ENCODE measurements at places on chromosomes 3 and 15.

- no peak for DNase-seq
Observed at GRCh38 chr3:78402720-78403119, 1362.8 kb downstream of the ROBO2 start.

- no peak for DNase-seq
Observed at GRCh38 chr3:140146668-140147067, 211.7 kb downstream of the CLSTN2 start.

- no peak for DNase-seq
Observed at GRCh38 chr15:35506272-35506870, 39.6 kb downstream of the DPH6 start.

GRCh38 chr3:193391902-193392301 is 13.3 kb upstream of the ATP13A5 start:
- no peak for DNase-seq

- no peak for DNase-seq
Observed at GRCh38 chr3:86985181-86985826, 5.6 kb downstream of the VGLL3 start.

DNA sequence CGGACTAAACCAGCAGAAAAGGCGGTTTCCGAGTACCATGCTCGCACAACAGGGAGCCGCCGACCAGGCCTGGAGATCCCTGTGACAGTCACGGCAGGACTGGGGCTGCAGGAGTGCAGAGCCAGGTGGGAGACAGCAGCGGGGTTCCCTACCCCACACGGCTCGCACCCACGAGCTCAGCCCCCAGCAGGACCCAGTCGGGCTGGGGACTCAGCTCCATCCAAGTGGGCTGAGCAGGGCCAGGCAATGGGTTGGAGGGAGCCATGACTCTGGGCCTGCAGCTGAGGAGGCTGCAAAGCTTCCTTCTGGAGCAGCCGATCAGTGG is 15.8 kb downstream of the XXYLT1 start:
- no peak for DNase-seq

GRCh38 chr3:51819151-51819550 is 40.1 kb upstream of the IQCF6 start:
- no peak for DNase-seq

DNA sequence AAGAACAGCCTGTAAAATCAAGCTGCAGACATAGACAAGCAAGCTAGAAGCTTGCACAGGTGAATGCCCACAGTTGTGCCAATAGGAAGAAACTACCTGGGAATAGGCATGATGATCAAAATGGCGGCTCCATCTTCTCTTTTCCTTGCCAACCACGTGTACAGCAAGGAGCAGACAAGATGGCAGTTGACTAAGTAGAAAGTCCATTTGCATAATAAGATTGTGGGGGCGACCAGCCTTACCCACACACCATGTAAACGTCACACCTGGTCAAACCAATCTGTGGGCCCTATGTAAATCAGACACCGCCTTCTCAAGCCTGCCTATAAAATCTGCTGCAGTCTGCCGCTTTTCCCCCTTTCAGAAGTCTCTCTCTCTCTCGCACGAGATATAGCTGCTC is 25.1 kb upstream of the ANKRD34C start:
- DNase-seq: no peak

DNA sequence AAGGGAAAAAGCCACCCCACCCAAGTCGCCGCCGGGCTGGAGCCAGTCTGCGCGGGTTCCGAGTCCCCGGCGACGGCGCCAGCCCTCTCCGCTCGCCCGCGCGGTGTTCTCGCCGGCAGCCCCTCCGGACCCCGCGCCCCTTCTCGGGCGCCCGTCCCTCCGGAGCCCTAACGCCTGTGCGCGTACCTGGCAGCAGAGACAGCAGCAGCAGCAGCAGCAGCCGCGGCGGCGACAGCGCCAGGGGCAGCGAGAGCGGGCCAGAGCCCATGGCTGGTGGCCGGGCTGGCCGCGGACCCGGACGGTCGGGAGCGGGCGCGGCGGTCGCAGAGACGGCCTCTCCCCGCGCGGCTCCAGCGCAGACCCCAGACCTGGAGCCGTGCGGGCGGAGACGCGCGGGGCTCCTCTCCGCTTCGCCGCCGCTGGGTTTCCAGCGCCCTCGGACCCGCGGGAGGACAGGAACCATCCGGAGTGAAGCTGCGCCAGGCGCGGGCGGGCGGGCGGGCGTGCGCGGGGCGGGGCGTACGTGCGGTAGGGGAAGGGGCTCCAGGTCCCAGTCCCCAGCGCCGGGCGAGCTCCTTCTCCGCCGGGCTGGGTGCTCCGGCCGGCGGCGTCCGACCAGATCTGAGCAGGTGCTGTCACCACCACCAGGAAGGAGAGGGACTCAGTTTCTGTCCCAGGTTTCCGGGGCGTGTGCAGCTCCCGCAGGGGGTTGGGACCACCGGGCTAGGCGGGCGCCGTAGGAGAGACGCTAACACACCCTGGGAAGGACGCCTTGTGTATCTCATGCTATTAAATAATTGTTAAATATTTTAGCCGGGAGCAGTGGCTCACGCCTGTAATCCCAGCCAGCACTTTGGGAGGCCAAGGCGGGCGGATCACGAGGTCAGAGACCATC is at the start of gene CHRNA3:
Gene CHRNA3 (minus strand): TSS at position 470 of the 895 bp plus-strand sequence. CDS start 202 bp downstream, at position 268.
- DNase-seq: peak; percentile 47

DNA sequence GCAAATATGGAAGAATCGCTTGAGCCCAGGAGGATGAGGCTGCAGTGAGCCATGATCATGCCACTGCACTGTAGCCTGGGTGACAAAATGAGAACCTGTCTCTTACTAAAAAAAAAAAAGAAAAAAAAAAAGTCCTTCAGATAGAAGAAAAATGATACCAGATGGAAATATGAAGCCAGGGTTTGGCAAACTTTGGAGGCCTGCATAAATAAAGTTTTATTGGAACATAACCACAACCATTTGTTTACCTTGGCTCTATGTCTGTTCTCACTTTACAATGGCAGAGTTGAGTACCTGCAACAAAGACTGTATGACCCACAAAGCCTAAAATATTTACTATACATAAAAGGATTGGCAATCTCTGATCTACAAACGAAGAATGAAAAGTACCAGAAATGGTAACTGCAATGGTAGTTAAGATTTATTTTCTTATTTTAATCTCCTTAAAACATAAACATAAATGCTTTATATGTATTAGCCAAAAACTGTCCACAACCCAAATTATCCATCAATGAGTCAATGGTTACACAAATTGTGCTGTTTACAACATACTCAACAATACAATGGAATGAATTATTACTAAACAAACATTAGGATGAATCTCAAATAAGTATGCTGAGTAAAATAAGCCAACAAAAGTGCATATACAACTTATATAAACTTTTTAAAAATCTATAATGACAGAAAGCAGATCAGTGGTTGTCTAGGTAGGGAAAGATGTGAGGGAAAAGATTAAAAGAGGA is 41.8 kb downstream of the GOLGB1 start:
- DNase-seq: no peak

GRCh38 chr15:48566668-48567067 is 78.8 kb downstream of the FBN1 start:
- no peak for DNase-seq

GRCh38 chr15:70748281-70748747 is 15.0 kb downstream of the UACA start:
- peak; percentile 91 for DNase-seq

- DNase-seq: no peak
Observed at GRCh38 chr3:107994956-107995715, 95.7 kb downstream of the CD47 start.

DNA sequence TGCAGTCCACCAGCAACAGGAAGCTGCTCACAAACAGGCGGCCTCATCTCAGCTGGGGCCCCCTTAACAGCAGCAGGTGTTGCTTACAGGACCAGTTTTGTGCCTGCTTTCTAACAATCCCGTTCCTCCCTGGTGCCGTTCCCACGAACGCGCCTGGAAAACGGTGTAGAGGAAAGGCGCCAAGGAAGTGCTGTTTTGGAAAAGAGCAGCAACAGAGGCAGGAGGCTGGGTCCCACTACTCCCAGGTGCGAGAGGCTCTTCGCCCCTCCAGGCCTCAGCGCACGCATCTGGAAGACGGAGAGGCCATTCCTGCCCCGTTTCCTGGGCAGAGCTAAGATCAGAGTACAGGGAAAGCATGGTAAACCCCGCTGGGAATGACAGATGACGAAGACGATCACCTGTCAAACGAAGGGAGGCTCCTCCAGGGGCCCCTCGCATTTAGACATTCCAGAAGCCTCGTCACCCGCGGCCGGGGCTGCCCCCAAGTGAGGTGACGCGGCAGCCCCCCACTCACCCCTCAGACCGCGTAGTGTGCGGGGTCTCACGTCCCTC is 603 bp downstream of the SCAPER start:
- DNase-seq: no peak

- DNase-seq: no peak
Observed at GRCh38 chr3:119542168-119542767, 17.1 kb downstream of the CD80 start.

DNA sequence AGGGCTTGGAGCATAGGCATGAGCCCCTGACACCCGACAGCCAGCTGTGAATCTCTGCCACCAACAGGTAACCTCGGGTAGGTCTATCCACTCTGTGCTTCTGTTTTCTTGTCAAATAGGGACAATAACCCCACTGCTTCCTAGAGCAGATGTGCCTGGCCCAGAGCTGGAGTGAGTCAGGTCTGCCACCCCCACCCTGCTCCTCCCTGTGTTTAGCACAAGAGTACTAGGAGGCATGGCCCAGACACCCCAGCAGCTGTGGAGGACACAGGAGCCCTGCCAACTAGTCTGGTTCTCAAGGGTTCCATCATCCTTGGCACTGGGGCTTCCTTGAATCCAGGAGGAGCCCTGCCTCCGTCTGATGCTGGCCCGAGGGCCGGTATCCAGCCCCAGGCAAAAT is 33.7 kb upstream of the TMEM115 start:
- no peak for DNase-seq

- DNase-seq: no peak
Observed at GRCh38 chr3:55327131-55327920, 159.8 kb downstream of the WNT5A start.

- DNase-seq: peak; percentile 34
Observed at GRCh38 chr15:74307827-74308811, 59.3 kb downstream of the CYP11A1 start.

DNA sequence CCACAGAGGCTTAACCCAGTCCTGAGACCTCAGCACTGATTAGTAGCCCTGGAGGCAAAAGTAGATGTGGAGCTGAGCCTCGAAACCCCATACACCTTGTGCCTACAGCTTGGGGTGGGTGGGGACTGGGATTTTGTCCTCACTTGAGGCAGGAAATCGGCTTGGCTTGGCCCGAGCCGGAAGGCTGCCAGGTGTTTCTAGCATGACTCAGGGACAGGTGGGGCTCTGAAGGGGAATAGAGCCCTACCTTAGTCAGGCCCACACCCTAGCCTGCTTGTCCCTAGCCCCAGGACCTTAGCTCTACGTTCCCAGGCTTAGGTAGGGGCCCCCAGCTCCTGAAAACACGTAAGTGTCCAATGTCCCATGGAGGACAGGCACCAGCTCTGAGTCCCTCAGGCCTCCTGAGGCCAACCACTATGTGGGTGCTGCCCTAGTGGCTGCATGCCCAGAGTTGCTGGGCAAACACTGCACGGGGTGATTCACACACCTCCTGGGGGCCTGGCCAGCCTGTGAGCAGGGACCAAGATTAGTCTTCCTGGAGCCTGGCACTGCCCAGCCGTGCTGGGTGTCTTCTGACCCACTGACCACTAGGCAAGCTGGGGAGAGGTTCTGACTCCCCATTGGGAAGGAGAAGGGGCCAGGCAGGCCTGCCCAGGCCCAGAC is 3.1 kb downstream of the MST1R start:
- no peak for DNase-seq

GRCh38 chr3:156300929-156301840 is 180.8 kb downstream of the KCNAB1 start:
- DNase-seq: no peak

DNA sequence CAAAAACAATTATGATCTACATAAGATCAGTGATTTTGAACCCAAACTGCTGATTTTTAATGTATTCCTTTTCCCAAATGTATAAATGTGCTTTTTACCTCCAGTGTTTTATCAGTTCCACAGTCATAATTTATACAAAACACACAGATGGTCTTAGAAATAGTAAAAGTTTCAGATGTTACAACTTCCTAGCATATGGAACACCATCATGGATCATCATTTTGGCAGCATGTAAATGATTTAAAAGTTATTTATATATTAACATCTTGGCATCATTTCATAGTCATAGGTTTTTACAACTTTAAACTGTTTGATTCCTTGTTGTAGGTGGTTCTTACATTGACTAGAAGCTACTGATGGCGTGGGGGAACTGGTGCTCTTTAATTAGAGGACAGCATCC is 1025.3 kb downstream of the ROBO1 start:
- no peak for DNase-seq

- DNase-seq: no peak
Observed at GRCh38 chr3:122019493-122019892, 2.6 kb downstream of the ILDR1 start.

DNA sequence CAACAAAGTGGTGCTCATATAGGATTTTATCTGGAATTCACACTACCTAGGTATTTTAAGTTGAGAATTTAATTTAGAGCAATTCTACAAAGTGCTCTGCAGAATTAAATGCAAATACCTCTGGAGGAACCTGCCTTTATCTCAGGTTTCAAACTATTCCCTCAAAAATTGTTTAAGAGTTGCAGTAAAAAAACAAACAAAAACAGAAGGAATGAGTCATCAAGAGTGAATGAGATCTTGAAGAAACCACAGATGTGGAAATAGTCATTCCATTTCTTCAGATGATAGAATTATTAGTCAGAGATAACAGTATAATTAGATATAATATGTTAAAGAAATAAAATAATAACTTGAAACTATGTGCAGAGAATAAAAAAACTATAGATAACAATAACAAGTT is 80.8 kb upstream of the SCN5A start:
- no peak for DNase-seq

GRCh38 chr3:77271711-77272110 is 231.8 kb downstream of the ROBO2 start:
- DNase-seq: no peak

GRCh38 chr3:126025862-126026261 is 56.9 kb downstream of the ROPN1B start:
- DNase-seq: no peak

DNA sequence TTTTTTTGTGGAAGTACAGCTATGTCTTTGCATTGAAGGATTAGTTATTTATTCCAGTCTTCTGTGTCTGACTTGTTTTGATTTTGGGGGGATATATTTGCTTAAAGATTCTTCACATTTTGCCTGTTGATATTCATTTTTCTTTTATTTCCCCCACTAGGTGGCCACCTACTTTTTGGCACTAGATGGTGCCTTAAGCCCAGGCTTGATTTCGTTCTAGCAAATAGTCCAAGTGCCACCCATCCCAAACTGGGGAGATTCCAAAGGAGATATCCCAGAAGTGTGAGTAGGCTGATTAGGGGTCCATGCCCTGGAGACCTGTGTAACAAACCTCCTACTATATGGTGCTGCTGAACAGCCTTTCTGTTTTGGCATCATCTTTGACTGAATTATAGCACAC is 80.0 kb upstream of the SPATA16 start:
- no peak for DNase-seq

DNA sequence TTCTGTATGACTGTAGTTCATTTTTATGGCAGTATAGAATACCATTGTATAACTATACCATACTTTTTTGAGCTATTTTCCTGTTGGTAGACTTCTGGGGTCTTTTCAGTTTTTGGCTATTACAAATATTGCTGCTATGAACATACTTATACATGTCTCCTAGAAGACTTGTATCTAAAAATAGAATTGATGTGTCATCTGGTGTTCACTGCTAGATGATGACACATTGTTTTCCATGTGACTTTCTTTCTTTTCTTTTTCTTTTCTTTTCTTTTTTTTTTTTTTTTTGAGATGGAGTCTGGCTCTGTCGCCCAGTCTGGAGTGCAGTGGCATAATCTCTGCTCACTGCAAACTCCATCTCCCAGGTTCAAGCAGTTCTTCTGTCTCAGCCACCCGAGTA is 69.8 kb downstream of the SH3GL3 start:
- no peak for DNase-seq

GRCh38 chr15:82789491-82789890 is 16.4 kb downstream of the FSD2 start:
- no peak for DNase-seq
